ENCODE measurements at places on chromosomes 4 and X.
A peak's percentile ranks its signal among the peaks of the same experiment; 100 is the strongest.

GRCh38 chr4:3765271-3766035 is 732 bp upstream of the ADRA2C start:
- peak; percentile 64 for DNase-seq

- peak; percentile 58 for DNase-seq
These were observed 303.5 kb upstream of the ARSJ start for GRCh38 chr4:114282937-114283336.

DNA sequence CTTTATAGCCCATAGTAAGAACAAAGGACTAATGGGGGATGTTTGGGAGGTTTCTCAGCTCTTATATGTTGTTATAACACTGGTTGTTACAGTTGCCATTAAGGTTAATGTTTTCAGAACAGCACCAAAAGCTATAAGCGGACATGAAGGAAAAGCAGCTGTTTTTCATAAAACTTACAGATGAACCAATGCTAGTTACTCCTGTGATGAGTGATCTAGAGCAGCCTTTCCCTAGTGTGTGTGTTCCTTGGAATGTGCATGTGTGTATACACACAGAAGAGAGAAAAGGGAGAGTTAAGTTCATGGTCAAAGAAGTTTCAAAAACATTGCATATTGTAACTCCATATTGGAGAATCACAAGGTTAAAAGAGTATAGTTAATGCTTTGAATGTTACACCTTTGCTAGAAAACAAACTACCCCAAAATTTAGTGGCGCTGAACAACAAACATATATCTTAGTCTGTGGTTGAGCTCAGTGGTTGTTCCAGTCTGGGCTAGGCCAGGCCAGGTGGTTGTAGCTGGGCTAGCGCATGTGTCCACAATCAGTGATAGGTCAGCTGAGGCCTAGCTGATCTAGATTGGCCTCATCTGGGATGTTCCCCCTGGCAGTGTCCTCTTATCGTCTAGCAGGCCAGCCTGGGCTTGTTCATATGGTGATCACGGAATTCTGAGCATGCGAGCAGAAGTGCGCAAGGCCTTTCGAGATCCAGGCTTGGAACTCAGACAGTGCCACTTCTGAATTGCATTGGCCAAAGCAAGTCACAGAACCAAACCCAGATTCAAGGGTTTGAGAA is 151.0 kb downstream of the NHS start:
- DNase-seq = peak; percentile 52

DNA sequence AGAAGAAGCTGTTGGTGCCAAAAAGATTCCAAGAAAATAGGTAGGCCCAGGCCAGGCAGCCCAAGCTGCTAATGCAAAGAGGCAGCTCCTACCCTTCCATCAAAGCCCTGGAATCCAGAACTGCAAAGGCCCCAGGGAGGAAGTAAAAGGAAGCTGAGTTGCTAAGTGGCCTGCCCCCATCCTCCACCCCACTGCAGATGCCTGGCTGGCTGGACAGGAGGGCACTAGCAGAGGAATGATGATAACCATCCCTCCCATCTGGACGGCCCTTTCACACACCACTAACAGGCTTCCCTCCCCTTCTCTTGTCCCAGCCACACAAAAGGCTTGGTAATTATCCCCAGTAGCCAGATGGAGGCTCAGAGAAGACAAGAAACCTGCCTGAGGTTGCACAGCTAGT is 32.4 kb upstream of the PJA1 start:
- DNase-seq = no peak

DNA sequence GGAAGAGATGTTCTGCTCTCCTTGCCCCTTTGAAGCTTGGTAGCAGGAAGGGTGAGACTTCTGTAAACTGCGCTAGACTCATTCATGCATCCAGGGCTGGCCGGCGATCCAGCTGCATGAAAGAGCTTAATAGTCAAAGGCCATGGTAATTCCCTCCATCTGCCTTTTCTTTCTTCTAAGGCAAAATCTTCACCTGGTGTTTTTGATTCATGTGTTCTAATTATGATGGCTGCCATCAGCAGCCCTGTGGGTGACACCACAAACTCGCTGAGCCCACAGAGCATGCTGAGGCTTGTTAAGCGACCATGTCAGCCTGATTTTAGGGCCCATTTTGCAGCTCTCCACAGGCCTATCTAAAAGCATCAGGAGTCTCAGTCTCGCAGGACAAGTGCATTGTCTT is 450.1 kb upstream of the TENM3 start:
- DNase-seq = no peak

DNA sequence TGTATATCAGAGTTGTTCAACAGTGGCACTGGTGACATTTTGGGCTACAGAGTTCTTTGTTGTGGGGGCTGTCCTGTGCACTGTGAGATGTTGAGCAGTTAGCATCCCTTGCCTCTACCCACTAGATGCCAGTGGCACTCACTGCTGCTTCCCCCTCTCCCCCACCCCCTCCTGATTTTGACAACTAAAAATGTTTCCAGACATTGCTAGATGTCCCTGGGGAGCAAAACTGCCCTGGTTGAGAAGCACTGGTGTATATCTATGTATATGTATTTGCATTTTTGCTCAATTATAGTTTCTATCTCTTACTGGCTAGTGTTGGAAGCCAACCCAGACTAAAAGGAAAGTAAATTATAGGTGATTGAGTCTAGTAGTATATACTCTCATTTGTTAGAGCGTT is 2.4 kb downstream of the TMEM131L start:
- DNase-seq = peak; percentile 65

GRCh38 chr4:162878096-162878495 is 288.6 kb downstream of the NAF1 start:
- DNase-seq = no peak

DNA sequence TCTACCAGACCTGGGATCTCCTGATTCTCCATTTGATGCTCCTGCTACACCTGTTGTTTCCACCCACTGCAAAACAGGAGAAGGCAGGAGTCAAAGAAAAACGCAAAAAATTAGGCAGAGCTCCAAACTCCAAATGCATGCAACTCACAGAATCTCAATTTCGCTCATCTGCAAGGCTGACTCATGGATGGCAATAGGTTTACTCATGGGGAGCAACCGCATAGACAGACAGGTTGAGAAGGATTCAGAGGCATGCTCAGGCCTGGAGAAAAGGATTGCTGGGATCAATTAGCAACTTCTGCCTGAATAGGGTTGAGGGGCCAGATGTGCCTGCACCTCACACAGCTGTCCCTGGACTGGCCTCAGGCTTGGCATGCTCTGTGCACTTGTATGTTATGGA is 231.0 kb downstream of the LDB2 start:
- DNase-seq = peak; percentile 92

DNA sequence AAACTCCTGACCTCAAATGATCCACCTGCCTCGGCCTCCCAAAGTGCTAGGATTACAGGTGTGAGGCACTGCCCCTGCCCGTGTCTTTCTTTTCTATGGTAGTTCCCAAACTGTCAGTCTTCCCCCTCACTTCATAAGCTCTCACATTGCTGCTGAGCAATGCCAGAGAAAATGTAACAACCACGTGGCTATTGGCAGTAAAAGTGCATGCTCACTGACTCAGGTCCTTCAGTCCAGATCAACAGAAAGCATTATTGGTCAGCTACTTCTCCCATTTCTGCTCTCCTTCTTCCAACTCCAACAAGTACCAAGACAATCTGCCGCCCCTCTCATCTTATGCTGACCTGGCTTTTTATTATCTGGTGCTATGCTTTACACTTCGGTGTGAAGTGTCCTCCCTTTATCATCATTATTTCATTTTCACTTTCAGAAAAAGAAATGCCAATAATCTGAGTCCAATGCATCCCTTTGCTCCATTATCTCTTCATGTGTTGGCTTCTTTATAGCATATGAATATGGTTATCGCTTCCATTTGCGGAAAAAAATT is 133.8 kb upstream of the UGT8 start:
- DNase-seq = no peak

DNA sequence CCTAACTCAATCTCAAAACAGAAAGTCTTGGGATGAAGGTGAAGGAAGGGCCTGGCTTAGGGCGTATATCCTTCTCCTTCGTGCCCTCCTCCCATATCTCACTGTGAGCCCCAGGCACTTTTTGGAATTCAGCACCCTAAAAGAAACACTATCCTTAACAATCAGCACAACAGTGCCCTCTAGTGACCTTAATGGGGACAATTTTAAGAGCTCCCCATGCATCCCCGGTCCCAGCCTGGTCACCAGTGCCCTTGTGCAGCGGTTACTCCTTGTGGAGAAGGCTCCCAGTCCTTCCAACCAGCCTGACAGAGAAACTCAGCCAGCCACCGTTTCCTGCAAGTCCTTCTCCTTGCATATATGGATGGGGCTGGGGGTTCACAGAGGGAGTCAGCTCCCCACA is 4.2 kb downstream of the PAK3 start:
- peak; percentile 38 for DNase-seq

- DNase-seq = peak; percentile 9
These were observed 603.8 kb downstream of the IQCM start for GRCh38 chr4:149211876-149212275.

GRCh38 chrX:148661035-148661434 is 160.6 kb downstream of the AFF2 start:
- DNase-seq = peak; percentile 9

GRCh38 chr4:79514621-79515329 is 106.7 kb upstream of the GK2 start:
- DNase-seq = no peak

- DNase-seq = no peak
These were observed 177.9 kb upstream of the TENM3 start for GRCh38 chr4:182065255-182065654.

DNA sequence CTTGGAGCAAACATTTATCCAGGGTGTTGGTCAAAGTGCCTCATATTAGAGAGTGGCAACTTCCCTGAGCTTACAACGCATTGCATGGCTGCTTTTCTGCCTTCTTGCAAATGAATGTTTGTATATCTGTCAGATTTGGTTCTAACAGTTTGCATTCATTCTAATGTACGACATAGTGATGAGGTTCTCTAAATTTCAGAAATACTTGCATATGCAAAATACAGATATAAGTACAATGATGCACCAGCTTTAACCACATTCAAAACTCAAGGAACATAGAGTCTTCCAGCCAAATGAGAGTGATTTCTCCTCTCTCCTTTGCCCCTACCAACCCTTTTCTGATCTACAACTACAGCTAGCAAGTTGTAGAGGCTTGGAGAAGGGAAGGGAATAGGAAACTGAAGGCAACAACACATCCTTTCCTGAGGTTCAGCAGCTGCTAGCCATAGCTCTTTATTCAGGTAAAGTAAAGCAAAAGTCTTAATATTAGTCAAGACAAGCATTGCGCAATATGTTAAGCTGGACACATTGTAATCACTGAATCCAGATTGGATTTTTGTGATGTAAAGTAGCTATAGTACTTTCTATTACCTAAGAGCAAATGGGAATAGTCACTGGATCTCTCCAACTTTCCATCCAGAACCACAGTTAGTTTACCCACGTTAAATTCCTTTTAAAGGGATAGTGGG is 6.3 kb downstream of the TKTL2 start:
- DNase-seq = no peak

GRCh38 chr4:29817961-29818360 is 902.2 kb upstream of the PCDH7 start:
- DNase-seq = no peak

DNA sequence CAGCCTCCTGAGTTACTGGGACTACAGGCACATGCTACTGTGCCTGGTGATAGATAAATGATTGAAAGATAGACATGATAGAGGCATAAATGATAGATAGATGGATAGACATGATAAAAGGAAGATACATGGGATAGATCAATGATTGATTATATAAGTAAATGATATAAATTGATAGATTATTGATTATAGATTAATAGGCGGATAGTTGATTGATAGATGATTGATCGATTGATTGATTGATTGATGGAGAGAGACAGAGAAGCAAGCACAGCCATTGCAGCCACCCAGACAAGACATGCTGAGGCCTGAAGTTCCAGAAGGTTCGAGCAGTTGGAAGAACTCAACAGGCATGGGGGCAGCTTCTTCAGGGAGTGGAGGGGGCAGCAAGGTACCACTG is 17.7 kb upstream of the PLXNB3 start:
- DNase-seq = no peak

DNA sequence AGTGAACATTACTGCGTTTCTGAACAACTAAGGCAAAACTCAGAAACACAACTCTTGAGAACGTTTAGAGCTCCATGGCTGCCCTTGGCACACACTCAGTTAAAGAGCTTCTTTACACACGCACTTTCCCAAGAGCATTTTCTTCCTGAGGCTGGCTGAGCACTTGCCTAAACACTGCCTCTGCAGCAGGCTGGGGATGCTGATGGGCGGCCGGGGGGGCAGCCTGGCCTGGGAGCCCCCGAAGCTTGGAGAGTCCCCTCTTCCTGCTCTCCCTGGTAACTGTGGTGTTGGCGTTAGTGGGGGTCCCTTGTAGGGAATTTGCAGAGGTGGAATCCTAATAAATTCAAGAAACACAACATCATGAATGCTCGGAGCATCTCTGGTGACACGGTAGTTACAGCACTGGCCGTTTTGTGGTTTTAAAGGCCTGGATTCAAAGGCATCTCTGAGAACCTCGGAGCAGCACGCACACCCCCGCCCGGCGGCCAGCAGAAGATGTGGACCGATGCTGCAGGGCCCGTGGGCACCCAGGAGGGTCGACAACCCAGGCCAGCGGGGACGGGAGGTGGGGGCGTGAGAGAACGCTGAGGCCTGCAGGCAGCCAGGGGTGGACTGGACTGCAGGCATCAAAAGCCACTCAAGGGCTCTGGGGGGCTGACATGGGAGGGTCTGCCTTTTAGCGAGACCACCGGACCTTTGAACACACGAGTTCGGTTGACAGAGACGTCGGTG is 45.4 kb downstream of the FGFRL1 start:
- DNase-seq = no peak

DNA sequence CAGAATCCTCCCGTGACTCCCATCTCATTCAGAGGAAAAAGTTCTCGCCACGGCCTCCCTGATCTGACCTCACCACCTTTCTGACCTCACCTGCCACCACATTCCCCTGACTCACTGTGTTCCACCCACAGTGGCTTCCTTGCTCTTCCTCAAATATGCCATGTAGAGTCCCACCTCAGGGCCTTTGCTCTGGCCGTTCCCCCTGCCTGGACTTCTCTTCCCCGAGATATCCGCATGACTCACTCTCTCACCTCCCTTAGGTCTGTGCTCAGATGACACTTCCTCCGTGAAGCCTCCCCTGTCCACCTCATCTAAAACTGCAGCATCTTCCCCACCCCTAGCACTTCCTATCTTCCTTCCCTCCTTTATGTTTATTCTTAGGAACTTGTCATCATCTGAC is 7.2 kb upstream of the TSPYL2 start:
- DNase-seq = no peak

DNA sequence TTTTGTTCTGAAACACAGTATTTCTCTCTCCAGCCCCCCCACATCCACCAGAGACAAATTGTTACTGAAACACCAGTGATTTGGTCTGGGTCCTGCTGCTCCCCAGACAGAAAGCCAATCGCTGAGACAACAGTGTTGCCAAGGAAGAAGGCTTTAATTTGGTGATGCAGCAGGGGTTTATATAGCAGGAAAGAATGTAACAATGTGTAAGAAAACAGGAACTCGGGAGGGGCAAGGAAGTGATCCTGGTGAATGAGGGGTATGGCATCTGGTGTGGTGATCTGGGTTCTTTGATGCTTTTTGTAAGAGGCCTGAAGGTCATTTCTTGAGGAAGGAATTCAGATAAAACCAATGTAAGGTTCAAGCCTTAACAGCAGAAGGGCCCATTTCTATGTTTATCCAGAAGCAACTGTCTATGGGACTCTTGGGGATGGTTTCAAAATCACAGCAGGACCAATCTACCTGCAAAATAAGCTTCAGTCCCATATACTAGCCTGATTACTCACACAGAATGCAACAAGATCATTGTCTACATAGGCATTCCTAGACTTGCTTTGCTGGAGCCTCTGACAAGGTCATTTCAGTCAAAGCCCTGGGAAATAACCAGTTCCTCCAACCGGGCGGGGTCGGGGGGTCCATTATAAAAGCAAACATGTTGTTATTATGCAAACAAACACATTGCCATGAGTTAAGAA is 445.2 kb upstream of the ZFP42 start:
- peak; percentile 76 for DNase-seq

- DNase-seq = no peak
These were observed 80.4 kb downstream of the HS6ST2 start for GRCh38 chrX:132877954-132878536.

Measured in fibroblast of skin of back (primary cell).